ENCODE measurements at places on chromosomes 5 and 9.

DNA sequence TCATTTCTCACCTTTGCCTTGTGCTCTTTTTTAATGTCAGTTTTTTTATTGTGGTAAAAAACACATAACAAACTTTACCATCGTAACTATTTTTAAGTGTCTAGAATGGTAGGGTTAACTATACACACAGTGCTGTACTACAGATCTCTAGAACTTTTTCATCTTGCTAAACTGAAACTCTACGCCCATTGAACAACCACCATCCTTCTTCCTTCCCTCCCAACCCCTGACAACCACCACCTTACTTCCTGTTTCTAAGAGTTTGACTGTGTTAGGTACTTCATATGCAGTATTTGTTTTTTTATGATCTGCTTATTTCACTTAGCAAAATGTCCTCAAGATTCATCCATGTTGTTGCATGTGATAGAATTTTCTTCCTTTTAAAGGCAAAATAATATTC lies 54.9 kb downstream of the PSAT1 start:
- DNase-seq: no peak

GRCh38 chr9:97556036-97556720 lies 54.7 kb downstream of the TMOD1 start:
- DNase-seq: no peak

- no peak for DNase-seq
Observed at GRCh38 chr9:87677776-87678587, 47.9 kb upstream of the CTSL start.

- peak; percentile 37 for DNase-seq
Observed at GRCh38 chr9:19379697-19380046, 364 bp downstream of the RPS6 start.

GRCh38 chr9:85702726-85703289 lies 38.9 kb downstream of the AGTPBP1 start:
- DNase-seq: peak; percentile 64

- no peak for DNase-seq
Observed at GRCh38 chr9:13758936-13759335, 479.4 kb upstream of the MPDZ start.

DNA sequence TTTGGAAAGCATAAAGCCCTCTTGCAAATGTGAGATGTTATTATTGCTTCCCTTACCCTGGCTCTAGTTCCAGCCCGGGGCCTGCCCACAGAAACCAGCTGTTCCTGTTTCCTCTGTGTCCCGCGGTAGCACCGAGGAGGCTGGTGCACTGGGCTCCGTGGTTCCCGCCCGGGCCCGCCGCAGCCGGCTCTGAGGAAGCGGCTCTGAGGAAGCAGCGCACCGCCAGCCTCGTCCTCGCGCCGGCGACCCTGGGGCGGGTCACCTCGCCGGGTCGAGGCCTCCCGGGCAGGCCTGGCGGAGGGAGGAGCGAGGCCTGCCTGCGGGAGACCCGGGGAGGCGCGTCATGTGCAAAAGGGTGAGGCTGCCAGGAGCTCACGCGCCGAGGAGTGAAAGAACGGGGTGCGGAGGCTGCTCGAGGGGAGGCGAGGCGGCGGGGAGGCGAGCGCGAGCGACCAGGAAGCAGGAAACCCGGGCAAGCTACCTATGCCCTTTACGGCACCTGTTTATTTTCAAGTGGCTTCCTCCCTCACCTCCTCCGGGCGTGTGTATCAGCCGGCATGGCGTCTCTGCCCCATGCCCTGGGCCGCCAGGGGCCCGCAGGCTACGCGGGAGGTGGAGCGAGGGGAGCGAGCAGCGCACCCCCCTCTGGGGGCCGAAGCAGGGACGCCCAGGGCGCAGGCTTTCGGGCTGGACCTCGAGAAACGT lies 61.3 kb upstream of the MEGF10 start:
- DNase-seq: peak; percentile 37

DNA sequence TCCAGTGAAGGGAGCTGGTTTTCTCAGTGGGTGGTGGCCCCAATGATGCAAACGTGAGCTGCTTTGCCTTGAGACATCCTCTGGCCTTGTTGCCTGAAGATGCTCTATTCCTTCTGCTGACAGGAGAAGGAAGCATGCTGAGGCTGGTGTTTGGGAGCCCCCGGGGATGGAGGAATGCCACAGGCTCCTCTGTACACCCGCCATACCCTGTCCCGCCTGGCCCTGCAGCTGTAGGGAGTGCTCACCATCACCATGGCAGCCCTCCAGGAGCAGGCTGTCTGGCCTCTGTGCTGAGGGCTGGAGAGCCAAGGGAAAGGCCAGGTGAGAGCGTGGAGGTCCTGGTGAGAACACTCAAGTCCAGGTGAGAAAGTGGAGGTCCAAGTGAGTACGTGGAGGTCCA lies 134.4 kb downstream of the MRPL36 start:
- no peak for DNase-seq
